ENCODE measurements at places on chromosomes 2 and 18.

- no peak for DNase-seq
Measured at GRCh38 chr2:240819126-240819857, 727 bp downstream of the KIF1A start.

- peak; percentile 13 for DNase-seq
Measured at GRCh38 chr2:189676471-189676870, 2.0 kb downstream of the ANKAR start.

- DNase-seq = no peak
Measured at GRCh38 chr2:69955029-69955428, 6.4 kb downstream of the ASPRV1 start.

GRCh38 chr2:217316743-217317142 lies 456.9 kb upstream of the TNP1 start:
- DNase-seq = peak; percentile 67

DNA sequence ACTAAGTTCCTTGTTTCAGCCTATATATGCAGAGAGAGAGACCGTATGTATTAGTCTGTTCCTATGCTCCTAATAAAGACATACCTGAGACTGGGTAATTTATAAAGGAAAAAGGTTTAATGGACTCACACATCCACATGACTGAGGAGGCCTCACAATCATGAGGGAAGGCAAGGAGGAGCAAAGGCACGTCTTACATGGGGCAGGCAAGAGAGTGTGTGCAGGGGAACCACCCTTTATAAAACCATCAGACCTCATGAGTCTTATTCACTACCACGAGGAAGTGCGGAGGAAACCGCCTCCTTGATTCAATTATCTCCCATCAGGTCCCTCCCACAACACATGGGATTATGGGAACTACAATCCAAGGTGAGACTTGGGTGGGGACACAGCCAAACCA lies 73.8 kb downstream of the TMEM18 start:
- DNase-seq = no peak

- no peak for DNase-seq
Measured at GRCh38 chr2:27375513-27376099, 4.9 kb downstream of the ZNF513 start.

- no peak for DNase-seq
Measured at GRCh38 chr18:11336241-11336640, 186.9 kb upstream of the PIEZO2 start.

DNA sequence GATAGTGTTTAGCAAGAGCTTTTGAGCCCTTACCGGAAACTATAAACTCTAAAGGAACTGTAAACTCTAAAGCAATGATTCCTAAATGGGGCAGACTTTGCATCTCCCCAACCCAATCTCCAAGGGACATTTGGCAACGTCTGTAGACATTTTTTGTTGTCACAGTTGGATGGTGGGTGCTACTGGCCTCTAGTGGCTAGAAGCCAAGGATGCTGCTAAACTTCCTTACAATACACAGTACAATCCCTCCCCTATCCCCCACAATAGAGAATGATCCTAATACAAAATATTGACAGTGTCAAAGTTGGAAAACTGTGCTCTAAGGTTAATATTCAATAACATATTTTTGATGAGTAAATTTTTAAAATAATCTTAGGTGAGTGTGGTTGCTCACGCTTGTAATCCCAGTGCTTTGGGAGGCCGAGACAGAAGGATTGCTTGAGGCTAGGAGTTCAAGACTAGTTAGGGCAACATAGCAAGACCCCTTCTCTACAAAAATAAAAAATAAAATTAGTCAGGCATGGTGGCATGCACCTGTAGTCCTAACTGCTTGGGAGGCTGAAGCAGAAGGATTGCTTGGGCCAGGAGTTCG lies 66.7 kb downstream of the PTPN4 start:
- DNase-seq = peak; percentile 14

DNA sequence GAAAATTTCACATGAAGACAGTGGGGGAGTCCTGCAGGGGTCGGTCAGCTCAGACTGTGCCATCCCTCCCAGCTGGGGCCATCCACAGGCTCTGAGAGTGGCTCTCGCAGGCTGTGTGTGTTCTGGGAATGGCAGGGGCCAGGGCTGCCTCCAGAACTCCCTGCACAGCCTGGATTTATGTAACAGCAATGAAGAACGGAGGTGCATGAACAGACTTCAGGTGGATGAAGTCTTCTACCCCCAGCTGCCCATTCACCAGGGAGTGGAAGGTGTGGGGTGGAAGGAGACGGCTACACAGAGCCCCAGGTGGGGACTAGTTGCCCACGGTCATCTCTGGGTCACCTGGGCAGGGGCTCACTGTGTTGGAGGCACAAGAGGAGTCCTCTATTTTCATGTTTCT lies 56.1 kb upstream of the HDAC4 start:
- DNase-seq = no peak

DNA sequence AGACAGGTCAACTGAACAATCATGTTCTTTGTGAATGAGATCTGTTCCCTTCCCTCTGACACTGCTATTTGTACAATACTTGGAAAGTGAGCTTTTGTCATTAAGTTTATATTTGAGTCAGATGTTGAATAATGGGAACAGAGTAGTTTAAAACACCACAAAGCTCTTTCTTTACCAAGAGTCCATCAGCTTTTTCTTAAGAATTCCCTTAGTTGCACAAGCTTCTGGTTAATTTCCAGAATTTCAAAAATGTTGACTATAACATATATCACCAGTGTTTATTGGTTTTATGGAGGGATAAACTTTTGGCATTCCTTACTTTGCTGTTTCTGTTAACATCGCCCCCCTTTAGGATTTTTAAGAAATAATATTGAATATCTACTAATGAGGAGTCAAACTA lies 403.7 kb downstream of the CCDC85A start:
- DNase-seq = peak; percentile 9

GRCh38 chr2:199485732-199486335 lies 28.1 kb upstream of the SATB2 start:
- peak; percentile 77 for DNase-seq

GRCh38 chr2:222042666-222043065 lies 256.1 kb downstream of the PAX3 start:
- no peak for DNase-seq

DNA sequence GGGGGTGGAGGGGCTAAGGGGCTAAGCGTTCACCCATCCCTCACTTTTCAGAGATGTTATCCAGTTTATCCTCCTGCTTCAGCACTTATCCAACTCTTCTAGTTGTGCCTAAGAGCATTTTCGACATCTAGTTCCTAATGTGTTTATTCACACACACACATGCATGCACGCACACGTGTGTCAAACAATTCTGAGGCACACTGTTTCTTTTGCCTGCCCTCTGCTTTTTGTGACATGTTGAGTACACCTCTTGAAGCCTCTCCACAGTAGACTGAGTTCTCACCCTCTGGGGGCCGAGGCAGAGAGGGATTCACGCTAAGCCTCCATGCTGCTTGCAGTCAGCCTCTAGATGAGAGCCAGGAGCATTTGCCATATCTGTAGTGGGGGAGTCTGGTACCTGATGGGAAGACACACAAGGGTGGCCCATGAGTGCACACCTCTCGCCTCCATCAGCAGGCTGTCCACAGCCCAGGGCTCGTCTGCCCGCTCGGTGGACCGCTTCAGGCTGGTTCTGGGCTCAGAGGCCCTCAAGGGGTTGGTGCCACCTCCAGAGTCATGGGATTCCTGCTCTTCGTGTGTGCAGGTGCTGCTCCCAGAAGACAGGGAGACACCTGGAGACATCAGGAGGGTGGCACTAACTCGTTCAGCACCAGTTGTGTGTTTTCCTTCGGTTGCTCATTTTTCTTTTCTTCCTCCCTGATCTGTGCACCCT lies 11.9 kb downstream of the TWIST2 start:
- no peak for DNase-seq

DNA sequence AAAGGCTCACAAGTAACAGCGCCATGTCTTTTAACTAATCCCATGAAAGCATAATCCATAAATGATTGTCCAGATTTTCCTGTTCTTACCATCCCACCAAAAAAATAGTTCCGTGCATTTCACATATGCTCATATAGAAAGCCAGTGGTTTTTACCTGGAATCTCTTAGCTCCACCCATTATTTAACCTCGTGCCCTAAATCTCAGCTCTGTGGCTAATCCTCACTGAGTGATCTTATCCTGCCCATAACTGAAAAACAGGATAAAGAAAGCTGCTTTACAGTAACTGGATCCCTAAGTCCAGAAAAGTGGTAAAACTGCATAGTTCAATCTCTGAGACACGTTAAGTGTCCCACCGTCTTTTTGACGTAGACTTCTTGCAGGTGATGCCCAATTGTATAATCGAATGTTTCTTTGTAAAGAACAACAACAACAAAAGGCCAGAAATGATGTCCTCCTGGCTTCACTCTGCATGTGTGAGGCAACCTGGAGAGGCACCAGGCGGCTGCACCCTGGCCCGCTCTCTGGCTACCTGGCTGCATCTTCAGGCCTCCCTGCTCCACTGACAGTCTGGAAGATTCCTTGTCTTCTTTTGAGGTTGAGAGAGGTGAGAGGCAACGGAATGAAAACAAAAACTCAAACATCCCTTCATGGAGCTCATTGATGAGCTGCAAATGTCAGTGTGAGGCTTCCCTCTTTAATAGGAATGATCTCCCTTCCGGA lies 38.6 kb downstream of the FEZ2 start:
- DNase-seq = no peak

DNA sequence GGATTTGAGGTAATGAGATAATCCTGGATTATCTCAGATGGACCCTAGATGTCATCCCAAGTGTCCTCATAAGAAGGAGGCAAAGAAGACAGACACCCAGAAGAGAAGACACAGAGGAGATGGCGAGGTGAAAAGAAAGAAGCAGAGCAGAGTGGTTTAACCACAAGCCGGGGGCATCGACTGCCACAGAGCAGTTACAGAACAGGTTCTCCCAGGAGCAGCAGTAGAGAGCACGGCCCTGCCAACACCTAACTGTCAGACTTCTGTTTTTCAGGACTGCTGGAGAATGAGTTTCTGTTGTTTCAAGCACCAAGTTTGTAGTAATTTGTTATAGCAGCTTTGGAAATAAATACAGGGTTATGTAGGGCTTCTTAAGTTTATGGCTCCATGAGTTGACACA lies 437.0 kb downstream of the THSD7B start:
- DNase-seq = no peak

DNA sequence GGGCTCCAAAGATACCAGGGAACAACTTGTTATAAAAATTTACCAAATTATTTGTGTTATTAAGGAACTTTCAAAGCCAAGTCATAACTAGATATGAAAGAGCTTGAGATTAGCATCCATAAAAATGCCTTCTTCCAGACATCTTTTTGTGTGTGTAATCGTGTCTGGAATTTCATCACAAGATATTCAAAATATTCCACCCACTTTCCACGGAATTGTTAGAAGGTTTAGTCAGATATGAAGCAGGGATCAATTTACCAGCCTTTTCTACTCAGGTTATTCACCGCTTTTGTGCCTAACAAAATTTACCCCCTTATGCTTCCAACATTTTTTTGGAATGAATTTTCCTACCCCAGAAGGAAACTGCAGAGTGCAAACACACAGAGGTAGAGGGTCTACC lies 130.2 kb upstream of the ACVR2A start:
- DNase-seq = peak; percentile 26

DNA sequence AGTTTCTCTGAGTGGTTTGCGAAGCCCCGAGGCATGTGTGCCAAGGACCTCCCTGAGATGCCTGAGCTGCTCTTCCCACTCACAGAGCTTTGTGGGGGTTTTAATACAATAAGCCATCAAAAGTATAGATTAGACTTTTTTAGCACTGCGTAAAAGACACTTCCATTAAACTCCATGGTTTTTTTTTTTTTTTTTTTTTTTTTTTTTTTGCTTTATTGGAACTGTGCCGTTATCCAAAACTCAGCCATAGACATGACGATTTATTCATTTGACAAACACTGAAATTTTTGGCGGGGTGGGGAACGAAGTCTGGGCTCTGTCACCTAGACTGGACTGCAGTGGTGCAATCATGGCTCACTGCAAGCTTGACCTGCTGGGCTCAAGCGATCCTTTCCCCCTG lies 18.4 kb downstream of the NPPC start:
- DNase-seq = no peak

GRCh38 chr2:167827352-167828097 lies 419.9 kb downstream of the STK39 start:
- DNase-seq = no peak

DNA sequence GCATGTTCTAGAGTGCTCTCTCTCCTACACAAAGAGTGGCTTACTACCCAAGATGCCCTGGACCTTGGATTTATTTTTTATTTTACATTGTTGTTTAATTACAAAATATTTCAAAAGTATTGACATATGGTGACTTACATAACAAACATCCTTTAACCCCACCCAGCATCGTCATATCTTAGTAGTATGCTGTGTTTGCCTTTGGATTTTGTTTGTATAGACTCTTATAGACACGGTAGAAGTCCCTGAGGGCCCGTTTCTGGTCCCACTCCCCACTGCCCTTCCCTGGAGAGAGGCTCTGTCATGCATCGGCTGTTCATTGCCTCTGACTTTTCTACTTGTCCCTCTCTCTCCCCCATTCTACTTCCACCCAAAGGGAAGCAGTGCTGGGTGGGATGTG lies 112.0 kb downstream of the ZBTB7C start:
- no peak for DNase-seq

DNA sequence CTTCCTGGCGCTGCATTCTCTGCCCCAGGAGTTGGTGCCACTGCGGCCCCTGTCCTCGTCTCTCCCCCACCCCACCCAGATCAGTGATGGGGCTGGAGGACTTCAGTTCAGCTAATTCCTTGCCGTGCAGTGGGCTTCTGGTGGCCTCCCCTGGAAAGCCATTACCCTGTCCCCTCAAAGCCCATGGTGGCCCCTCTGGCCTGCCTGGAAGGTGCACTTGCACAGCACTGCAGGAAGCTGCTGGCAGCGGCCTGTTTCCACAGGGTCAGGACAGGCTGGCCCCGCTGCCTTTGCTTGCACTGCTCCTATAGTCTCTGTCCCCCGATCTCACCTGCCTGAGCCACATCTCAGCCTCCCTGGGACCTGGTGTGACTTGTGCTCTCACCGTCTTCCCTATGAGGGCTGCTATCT lies 105.1 kb downstream of the USP40 start:
- DNase-seq = no peak

DNA sequence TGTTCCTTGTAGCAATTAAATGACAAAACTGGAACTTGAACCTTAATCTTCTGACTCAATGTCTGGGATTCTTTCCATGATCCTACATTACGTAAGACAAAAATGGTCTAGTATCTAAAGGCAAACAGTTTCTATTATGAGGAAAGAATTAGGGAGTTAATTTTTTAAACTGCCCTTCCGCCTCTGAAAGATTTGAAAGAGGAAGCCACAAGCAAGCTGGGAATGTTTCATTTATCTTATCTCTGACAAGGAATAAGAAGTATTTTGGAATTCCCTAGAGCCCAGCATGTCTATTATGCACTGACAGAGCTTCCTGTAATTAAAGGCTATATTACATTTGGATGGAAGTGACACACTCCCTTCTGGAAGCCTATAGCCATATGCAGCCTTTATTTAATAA lies 558.8 kb upstream of the CDH2 start:
- peak; percentile 68 for DNase-seq

- no peak for DNase-seq
Measured at GRCh38 chr2:148789059-148789458, 86.0 kb upstream of the KIF5C start.
